Mammary epithelial cell (primary cell): ENCODE measurements at places on chromosomes 2 and 18. TPM values are rescaled to one million over a fixed set of nuclear protein-coding genes. Genes with fewer than 3 reads are reported as not detected.

CPS1 gene
- 27.8 TPM for total RNA-seq

CCDC85A gene
- total RNA-seq = 0.17 TPM

LGALSL gene
- total RNA-seq = 11.8 TPM

CYP1B1 gene
- total RNA-seq = 317 TPM
